NCI-H187 treated with DMSO at 0.1 percent for 48 hours (cell line): ENCODE measurements at places on chromosomes 7 and 10.

DNA sequence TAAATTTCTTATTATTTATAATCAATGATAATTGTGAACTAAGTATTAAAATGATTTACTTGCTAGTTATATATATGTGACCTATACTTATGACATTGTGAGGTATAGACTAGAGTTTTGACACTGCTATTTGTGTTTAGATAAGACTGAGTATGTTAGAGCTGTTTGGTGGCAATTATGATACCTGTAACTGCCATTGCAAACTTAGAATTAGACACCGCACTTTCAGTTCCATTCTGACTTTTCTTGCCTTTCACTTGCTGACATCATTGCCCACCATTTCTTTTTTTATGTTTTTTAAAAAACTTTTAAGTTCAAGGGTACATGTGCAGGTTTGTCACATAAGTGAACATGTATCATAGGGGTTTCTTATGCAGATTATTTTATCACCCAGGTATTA is 214.5 kb downstream of the MBL2 start:
- DNase-seq = no peak

GRCh38 chr7:156230576-156230975 is 410.0 kb upstream of the RNF32 start:
- no peak for DNase-seq

DNA sequence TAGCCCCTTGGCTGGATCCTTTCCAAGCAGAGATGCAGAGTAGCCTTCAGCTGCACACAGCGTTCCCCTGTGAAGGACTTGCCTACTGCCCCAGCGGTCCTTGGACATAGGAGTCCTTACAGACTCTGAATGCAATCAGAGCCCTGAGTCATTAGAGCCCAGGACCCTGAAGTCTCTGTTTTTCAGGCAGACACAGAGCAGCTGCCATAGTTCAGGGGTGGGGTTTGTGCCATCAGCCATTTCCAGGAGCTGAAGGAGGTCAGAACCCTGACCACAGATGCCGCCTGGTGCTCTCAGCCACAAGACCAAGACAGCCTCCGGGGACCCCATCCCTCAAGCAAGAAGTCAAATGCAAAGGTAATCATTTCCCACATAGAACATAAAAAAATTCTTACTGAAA is 32.8 kb upstream of the WDFY4 start:
- no peak for DNase-seq

DNA sequence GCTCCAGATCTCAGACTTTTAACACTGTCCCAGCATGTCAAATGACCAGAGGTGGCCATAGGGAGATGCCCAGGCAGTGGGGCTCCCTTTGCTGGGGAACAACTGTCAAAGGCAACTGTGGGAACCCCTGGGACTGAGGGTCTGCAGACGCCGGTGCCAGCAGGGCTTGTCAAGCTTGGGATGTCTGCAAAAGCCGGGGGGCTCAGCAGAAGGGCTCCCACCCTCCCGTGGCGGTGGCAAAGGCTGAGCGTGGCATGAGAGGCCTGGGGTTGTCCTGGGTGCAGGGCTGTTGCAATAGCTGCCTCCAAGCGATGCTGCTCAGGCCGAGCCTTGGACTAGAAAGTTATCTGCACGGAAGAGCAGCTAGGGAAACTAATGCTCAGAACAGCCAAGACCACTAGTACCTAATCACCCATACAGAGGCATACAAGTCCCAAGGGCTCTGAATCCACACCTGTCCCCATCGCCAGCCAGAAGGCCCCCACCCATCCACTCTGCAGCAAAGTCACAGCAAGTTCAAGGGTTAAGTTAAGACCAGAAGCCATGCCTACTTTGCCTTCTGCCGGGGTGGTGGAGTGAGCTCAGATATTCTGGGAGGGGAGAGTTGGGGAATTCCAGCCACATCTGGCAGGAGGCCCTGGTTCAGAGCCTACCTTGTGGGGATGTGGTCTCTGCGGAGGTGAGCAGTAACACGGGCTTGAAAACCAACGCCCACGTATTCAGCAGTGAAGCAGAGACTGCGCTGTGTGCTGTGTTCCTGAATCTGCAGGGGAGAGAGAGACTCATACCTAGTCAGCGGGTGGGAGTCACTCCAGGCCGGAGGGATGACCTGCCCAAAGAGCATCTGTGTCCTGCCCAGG is 4.6 kb downstream of the SH2B2 start:
- DNase-seq = no peak

DNA sequence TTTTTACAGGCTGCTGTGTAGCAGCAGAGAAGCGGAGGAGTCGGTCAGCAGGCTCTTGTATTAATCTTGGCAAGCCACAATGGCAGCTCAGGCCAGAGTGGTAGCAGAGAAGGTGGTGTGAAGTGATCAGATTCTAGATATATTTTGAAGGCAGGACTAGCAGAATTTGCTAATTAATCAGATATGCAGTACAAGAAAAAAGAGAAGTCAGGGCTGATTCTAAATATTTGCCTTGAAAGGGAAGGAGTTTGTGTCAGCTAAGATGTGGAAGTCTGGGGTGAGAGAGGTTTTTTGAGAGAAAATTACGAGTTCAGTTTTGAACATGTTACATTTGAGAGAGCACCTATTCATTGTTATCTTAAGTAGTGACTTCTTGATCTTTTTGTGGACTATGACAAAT is 176.3 kb downstream of the WNT2 start:
- no peak for DNase-seq
